T-helper 2 cell (primary cell): ENCODE measurements at places on chromosomes 3 and 15.

- DNase-seq, result no peak
Measured at GRCh38 chr15:89912674-89913396, at the start of gene ARPIN. TSS of gene ARPIN (minus strand) at chr15:89912952. CDS start at chr15:89912835, 117 bp downstream.

DNA sequence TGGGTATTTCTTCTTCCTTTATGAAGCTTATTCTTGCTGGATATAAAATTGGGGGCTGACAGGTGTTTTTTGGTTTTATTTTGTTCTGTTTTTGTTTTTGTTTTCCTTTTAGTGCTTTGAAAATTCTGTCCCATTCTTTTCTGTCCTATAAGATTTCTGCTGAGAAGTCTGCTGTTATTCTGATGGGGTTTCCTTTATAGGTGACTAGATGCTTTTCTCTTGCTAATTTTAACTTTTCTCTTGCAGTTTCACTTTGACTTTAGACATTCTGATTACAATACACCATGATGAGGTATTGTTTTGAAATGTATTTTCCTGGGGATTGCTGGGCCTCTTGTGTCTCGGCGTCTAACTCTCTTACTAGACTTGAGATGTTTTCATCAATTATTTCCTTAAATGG, 22.8 kb downstream of the TTC14 start:
- no peak for DNase-seq

- no peak for DNase-seq
Measured at GRCh38 chr3:187210545-187211327, 13.4 kb downstream of the RTP1 start.

GRCh38 chr3:156554515-156554841, 439 bp downstream of the SSR3 start:
- DNase-seq, result no peak

DNA sequence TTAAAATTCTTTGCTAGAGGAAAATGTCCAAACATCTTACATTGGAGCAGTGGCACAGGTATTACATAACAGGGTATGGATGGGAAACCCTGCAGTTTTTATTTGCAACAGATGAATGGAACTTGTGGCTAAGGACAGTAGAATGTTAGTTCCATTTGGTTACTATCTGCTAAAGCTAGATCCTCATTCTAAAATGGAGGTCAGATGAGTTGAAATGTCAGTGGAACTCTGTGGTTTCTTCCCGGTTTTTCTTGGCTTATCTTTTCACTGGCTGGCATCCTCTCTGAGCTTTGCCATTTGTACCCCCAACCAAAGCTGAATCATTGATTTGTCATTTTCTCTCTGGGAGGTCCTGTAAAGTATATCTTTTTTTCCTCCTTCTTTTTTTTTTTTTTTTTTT, 68.9 kb downstream of the ARMC8 start:
- DNase-seq, result no peak

DNA sequence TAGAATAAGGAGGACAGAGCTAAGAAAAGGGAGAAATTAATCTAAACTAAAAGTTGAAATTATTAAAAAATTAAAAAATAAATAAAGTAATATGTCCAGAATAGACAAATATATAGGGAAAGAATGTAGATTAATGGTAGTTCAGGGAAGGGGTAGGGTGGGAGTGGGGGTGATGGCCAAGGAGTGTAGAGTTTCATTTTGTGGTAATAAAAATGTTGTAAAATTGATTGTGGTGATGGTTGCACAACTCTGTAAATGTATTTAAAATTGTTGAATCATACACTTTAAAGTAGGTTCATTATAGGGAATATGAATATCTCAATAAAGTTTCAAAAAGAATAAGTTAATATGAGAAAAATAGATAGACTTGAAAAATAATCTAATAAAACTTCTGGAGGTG, 21.0 kb upstream of the FNDC3B start:
- no peak for DNase-seq
